ENCODE measurements at places on chromosomes 5 and 9. TPM values are rescaled to one million over a fixed set of nuclear protein-coding genes. Genes with fewer than 3 reads are reported as not detected.

The SHISAL2B gene
- not detected for total RNA-seq

DNA sequence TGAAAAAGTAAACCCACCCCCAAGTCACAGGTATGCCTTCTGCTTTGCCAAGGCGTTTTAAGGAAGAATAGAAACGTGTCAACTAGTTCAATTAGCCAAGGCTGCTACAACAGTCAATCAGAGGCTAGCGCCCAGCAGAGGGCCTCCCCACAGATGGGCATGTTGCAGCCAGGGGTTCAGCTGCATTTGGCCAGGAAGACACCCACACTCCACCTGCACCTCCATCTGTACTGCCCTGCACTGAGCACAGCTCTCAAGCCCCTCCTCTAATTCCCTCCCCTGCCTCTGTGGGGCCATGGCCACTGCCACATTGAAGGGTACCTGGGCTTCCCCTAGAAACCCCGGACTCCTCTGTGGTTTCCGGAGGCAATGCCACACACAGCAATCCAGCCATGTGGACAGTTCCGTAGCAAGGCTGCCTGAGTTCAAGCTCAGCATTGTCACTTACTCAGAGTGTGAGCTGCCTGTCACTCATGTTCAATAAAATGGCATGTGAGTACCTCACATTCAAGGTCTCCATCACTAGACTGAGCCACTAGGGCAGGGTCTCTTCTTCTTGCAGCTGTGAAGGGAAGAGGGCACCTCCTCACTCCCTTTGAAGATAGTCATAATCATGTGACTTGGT lies 248.4 kb downstream of the IRX2 start:
- no peak for DNase-seq

DNA sequence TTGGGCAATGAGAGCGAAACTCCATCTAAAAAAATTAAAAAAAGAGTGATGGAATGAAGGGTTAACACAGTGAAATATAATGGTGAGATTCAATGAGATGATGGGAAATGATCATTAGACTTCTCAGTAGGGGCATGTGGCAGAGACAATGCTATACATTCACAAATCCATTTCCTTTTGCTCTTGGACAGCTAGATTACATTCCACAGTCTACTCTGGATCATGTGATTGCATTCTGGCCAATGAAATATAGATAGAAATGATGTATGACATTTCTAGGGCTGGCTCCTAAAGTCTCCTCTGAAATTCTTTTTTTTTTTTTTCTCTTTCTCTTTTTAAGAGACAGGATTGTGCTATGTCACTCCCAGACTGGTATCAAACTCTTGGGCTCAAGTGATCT lies 3.8 kb upstream of the GALT start:
- DNase-seq = no peak

- DNase-seq = no peak
These were observed 25.3 kb downstream of the PTPA start for GRCh38 chr9:129136446-129137035.

DNA sequence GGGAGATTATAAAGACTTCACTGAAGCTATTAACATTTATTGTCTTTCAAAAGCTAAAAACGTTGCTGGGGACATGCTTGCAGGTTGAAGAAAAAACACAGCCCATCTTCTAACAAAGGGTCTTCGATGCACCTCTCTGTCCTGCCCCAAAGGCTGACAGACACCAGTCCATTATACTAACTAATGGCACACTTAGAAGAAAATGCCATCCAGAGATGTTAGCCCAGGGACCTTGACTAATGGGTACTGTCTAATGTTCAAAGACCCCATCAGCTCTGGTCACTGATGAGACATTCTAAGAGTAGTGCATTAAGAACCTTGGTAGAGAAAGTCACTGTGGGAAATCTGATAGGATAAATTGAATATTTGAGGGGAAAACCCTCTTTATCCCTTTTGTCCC lies 124.9 kb downstream of the EBF1 start:
- no peak for DNase-seq
